ENCODE measurements at places on chromosomes 3 and 15. TPM values are rescaled to one million over a fixed set of nuclear protein-coding genes. Genes with fewer than 3 reads are reported as not detected.

DNA sequence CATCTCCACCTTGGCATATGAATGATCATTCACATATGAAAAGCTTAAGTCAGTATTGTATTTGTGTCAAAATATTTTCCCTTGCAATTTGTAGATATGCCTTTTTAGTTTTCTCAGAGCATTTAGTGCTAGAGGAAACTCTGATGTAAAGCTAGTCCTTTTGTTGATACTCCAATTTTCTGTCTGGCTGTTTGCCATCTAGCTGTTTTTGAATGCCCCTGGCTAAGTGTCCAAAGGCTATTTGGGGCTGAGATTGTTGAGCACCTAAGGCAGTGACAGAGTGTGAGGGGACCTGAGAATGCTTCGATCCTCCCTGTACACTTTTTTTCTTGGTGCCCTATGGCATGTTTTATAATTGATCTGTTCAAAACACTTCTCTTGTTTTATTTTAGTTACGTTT is 3.1 kb downstream of the SLC51B start:
- no peaks in the 10 kb centered on the region for H3K27me3 ChIP-seq
- no peak overlapping the region for H3K4me3 ChIP-seq
- no peak overlapping the region for H3K27ac ChIP-seq
- H3K4me1 ChIP-seq: peaks cover 16% of the 10 kb centered on the region
- H3K36me3 ChIP-seq: no peaks in the 10 kb centered on the region

GRCh38 chr3:182803596-182803995 is 10.3 kb downstream of the ATP11B start:
- DNase-seq: no peak
- H3K4me1 ChIP-seq: no peaks in the 10 kb centered on the region
- no peaks in the 10 kb centered on the region for H3K27me3 ChIP-seq
- no peaks in the 10 kb centered on the region for H3K36me3 ChIP-seq
- H3K4me3 ChIP-seq: no peak overlapping the region

GRCh38 chr15:44366971-44367370 is 60.5 kb upstream of the CTDSPL2 start:
- H3K27ac ChIP-seq: no peak overlapping the region
- H3K4me1 ChIP-seq: no peaks in the 10 kb centered on the region
- H3K27me3 ChIP-seq: no peaks in the 10 kb centered on the region
- H3K4me3 ChIP-seq: no peak overlapping the region
- H3K36me3 ChIP-seq: no peaks in the 10 kb centered on the region

GRCh38 chr15:81500081-81500480 is 126.1 kb upstream of the TMC3 start:
- H3K4me1 ChIP-seq: peaks cover 2% of the 10 kb centered on the region
- no peak overlapping the region for H3K27ac ChIP-seq
- H3K4me3 ChIP-seq: no peak overlapping the region
- H3K27me3 ChIP-seq: no peaks in the 10 kb centered on the region

SAMMSON gene
- not detected for total RNA-seq

CSTA gene
- total RNA-seq: 0.55 TPM

DNA sequence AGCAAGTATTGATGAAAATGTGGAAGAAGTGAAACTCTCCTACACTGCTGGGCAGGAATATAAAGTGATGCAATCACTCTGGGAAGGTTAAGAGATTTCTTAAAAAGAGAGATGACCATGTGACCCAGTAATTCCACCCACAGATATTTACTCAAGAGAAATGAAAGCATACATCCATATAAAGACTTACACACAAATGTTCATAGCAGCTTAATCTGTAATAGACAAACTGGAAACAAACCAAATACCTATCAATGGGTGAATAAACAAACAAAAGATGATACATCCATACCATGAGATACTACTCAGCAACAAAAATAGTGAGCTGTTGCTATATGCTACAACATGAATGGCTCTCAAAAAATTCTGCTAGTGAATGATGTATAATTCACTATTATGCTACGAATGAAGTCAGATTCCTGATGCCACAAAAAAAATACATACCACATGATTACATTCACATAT is 463.3 kb downstream of the MAGI1 start:
- DNase-seq: peak; percentile 88
- H3K27ac ChIP-seq: peak overlapping the region; percentile 74
- peaks cover 24% of the 10 kb centered on the region for H3K4me1 ChIP-seq

ATP13A4 gene
- 0.34 TPM for total RNA-seq

- no peak for DNase-seq
- no peak overlapping the region for H3K4me3 ChIP-seq
- no peaks in the 10 kb centered on the region for H3K4me1 ChIP-seq
- H3K36me3 ChIP-seq: no peaks in the 10 kb centered on the region
Measured at GRCh38 chr15:70308011-70308734, 210.5 kb upstream of the TLE3 start.

DNA sequence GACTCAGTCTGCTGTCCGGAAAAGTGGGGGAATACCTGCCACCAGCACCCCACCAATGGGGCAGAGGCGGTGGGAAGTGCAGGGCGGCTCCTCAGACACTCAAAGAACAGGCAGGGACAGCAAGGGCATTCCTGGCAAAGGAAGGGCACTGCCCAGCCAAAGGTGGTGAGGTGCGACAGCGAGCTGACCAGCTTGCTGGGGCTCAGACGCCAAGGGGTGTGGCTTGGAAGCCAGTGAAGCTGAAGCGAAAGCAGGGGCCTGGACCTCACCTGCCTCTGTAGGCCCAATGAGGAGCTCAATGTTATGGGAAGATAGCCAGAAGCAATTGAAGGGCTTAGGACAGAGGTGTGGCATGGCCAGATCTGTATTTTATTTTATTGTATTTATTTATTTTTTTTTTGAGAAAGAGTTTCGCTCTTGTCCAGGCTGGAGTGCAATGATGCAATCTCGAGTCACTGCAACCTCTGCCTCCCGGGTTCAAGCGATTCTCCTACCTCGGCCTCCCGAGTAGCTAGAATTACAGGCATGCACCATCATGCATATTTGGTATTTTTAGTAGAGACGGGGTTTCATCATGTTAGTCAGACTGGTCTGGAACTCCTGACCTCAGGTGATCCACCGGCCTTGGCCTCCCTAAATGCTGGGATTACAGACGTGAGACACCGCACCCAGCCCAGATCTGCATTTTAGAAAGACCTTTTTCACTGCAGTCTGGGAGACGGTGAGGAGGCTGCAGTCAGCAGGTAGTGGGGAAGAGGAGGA is 4.4 kb upstream of the LMAN1L start:
- H3K4me3 ChIP-seq: no peak overlapping the region
- H3K27me3 ChIP-seq: no peaks in the 10 kb centered on the region
- no peak overlapping the region for H3K27ac ChIP-seq
- H3K36me3 ChIP-seq: no peaks in the 10 kb centered on the region
- peaks cover 8% of the 10 kb centered on the region for H3K4me1 ChIP-seq
- no peak for DNase-seq

ENTPD3 gene
- total RNA-seq: 0.53 TPM

DNA sequence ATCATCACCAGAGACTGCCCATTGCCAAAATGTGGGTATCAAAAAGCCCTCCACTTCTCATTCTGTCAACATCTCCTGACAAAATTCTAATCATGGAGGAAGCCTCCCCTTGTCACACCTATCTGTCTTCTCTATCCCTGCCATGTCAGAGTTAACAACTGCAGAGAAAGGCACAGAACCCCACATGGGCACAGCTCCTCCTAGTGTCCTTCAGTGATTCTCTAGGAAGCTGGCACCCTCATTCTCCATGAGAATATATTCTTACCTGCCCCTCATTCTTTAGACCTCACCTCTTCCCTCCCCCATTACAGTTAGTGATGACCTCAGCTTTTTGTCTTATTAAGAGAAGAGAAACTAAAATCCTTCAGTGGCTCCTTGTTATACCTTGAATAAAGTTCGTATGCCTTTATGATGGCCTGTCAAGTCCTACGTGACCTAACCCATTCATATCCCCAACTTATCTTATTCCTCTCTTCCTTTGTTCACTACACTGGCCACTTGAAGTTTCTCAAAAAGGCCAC is 44.6 kb downstream of the NME9 start:
- DNase-seq: no peak
- H3K27ac ChIP-seq: no peak overlapping the region
- no peaks in the 10 kb centered on the region for H3K4me1 ChIP-seq
- no peaks in the 10 kb centered on the region for H3K27me3 ChIP-seq

DNA sequence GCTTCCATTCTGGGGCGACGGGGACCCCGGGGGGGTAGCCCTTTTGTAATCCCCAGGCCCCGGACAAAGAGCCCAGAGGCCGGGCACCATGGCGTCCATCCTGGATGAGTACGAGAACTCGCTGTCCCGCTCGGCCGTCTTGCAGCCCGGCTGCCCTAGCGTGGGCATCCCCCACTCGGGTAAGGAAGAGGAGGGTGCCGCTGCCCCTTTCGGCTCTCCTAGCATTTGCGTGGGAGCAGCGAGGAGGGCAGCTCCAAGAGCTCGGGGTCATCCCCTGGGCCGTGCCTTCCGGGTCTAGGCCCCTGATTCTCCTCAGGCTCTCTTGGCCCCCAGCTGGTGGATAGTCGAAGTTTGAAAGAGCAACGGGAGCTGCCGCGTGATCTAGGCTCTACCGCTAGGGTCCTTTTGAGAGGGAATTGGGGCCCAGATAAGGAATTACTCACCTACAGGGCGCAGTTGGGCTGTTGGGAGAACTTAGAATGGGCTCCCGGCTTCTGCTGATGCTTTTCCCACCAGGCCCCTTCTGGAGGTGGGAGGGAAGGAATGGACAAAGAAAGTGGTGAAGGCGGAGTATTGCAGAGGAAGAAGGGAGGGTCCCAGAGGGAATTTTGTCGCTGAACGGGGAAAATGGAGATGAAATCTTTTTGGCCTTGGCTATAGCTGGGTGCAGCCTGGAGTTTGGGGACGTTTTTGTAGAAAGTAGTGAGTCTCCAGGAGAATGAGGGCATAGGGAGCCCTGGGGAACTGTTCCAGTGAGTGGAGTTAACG is 615 bp downstream of the VPS18 start:
- H3K27me3 ChIP-seq: no peaks in the 10 kb centered on the region
- H3K4me3 ChIP-seq: peak overlapping the region; percentile 97
- H3K4me1 ChIP-seq: peaks cover 14% of the 10 kb centered on the region
- peak; percentile 69 for DNase-seq
- H3K27ac ChIP-seq: peak overlapping the region; percentile 94

- H3K4me1 ChIP-seq: no peaks in the 10 kb centered on the region
- H3K36me3 ChIP-seq: no peaks in the 10 kb centered on the region
- no peak overlapping the region for H3K27ac ChIP-seq
- no peak for DNase-seq
- H3K27me3 ChIP-seq: peaks cover 37% of the 10 kb centered on the region
Measured at GRCh38 chr3:11733914-11734313, 90.2 kb upstream of the VGLL4 start.

CCR1 gene
- 0.41 TPM for total RNA-seq

ILDR1 gene
- not detected for total RNA-seq

SLC22A13 gene
- 0.72 TPM for total RNA-seq

DNA sequence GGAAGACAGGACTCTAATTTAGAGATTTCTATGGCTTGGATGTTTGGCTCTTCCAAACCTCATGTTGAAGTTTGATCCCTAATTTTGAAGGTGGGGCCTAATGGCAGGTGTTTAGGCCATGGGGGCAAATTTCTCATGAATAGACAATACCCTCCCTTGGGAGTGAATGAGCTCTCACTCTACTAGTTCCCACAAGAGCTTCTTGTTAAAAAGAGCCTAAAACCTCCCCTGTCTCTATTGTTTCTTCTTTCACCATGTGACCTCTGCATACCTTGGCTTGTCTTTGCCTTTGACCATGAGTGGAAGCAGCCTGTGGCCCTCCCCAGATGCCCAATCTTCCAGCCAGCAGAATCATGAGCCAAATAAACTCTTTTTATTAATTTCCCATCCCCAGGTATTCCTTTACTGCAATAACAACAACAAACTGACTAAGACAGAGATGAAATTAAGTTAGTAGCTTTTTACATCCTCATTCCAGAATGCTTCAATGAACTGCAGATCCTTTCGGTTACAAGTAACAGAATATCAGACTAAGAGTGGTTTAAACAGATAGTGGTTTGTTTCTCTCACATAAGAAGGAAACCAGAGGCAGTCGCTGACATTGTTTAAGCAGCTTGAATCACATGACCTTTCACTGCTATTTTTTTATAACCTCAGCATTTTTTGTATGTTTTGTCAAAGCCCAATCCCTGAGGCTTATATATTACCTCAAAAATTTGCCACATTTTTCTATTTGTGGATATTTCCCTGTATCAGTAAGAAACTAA is 1013.3 kb upstream of the SEMA6D start:
- DNase-seq: no peak
- no peaks in the 10 kb centered on the region for H3K36me3 ChIP-seq
- H3K27me3 ChIP-seq: no peaks in the 10 kb centered on the region
- H3K27ac ChIP-seq: no peak overlapping the region
- no peaks in the 10 kb centered on the region for H3K4me1 ChIP-seq
- H3K4me3 ChIP-seq: no peak overlapping the region

- H3K36me3 ChIP-seq: no peaks in the 10 kb centered on the region
- no peak overlapping the region for H3K27ac ChIP-seq
- H3K4me3 ChIP-seq: no peak overlapping the region
Measured at GRCh38 chr3:9913601-9914000, 3.3 kb upstream of the IL17RC start.

- no peak overlapping the region for H3K4me3 ChIP-seq
- no peak overlapping the region for H3K27ac ChIP-seq
- H3K4me1 ChIP-seq: peaks cover 4% of the 10 kb centered on the region
- H3K27me3 ChIP-seq: no peaks in the 10 kb centered on the region
- no peaks in the 10 kb centered on the region for H3K36me3 ChIP-seq
Measured at GRCh38 chr3:58355179-58355578, 22.5 kb downstream of the PXK start.

CHAC1 gene
- 70.8 TPM for total RNA-seq

GRCh38 chr15:73438651-73439050 is 4.3 kb upstream of the REC114 start:
- no peak overlapping the region for H3K27ac ChIP-seq
- no peaks in the 10 kb centered on the region for H3K36me3 ChIP-seq
- DNase-seq: no peak
- H3K27me3 ChIP-seq: peaks cover 9% of the 10 kb centered on the region

ELL3 gene
- 3.8 TPM for total RNA-seq

DNA sequence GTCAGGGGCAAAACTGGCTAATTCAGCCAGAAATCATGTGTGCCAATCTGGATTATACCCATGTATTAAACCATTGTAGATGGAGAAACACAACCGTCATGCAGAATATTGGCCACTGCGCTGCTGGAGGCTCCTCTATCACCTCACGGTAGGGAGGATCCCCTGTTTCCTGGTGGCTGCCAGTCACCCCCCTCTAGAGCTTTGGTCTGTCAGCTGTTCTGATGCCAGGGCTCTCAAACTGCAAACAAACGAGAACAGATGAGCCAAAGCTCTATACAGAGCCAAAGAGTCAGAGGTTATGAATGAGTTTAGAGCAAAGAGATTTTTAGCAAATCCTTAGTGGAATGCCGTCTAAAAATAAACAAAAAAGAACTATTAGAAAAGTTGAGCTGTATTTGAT is 62.5 kb downstream of the IL20RB start:
- H3K4me1 ChIP-seq: no peaks in the 10 kb centered on the region
- no peak overlapping the region for H3K27ac ChIP-seq
- H3K36me3 ChIP-seq: no peaks in the 10 kb centered on the region
- no peaks in the 10 kb centered on the region for H3K27me3 ChIP-seq
- no peak overlapping the region for H3K4me3 ChIP-seq
